ENCODE measurements at places on chromosomes 2 and 18.

DNA sequence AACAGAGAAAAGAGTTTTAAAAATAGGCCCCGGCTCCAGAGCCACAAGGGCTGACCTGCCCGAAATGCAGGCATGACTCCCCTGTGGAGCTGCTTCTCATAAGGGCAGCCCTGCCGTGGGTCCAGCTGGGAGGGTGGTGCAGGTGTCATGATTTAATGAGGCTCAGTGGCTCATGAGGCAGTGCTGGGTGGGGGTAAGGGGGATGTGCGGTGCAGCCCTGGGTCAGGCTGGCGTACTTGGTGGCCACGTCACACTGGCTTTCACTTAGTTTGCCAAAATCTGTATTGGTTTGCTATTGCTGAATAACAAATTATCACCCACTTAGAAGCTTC lies 33.6 kb downstream of the HJURP start:
- H3K36me3 ChIP-seq: no peaks in the 10 kb centered on the region
- peaks cover 66% of the 10 kb centered on the region for H3K27me3 ChIP-seq
- no peak for DNase-seq
- no peak overlapping the region for H3K27ac ChIP-seq

DNA sequence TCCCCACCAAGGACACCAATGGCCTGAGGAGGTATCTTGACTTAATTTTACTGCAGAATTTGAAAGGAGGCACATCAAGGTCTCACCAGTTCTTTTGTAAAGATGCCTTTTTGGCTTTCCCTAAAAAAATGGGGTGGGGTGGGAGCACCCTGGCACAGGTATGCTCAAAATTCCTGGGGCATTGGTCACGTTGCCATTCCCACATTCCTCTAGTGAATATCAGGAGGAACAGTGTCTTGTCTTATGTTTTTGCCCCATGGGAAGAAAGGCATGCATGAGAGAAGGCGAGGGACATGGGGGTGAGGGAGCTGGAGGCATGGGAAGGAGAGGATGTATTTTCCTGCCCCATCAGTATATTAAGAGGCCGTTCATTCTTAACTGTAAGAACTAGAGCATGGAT lies 275.3 kb downstream of the CMPK2 start:
- no peaks in the 10 kb centered on the region for H3K4me1 ChIP-seq
- H3K4me3 ChIP-seq: no peak overlapping the region
- H3K27me3 ChIP-seq: no peaks in the 10 kb centered on the region
- no peak overlapping the region for H3K27ac ChIP-seq

GRCh38 chr2:36387258-36387916 lies 31.8 kb downstream of the CRIM1 start:
- no peak for DNase-seq
- H3K27me3 ChIP-seq: no peaks in the 10 kb centered on the region
- no peaks in the 10 kb centered on the region for H3K36me3 ChIP-seq
- H3K4me3 ChIP-seq: no peak overlapping the region

- H3K4me1 ChIP-seq: no peaks in the 10 kb centered on the region
- no peak overlapping the region for H3K27ac ChIP-seq
- DNase-seq: no peak
- no peak overlapping the region for H3K4me3 ChIP-seq
- no peaks in the 10 kb centered on the region for H3K27me3 ChIP-seq
These were observed 197.5 kb upstream of the COL3A1 start for GRCh38 chr2:188776634-188777033.

GRCh38 chr2:130720036-130720435 lies 8.8 kb upstream of the GPR148 start:
- DNase-seq: no peak
- H3K4me1 ChIP-seq: no peaks in the 10 kb centered on the region
- peaks cover 12% of the 10 kb centered on the region for H3K27me3 ChIP-seq
- H3K27ac ChIP-seq: no peak overlapping the region

- no peaks in the 10 kb centered on the region for H3K36me3 ChIP-seq
- peaks cover 6% of the 10 kb centered on the region for H3K4me1 ChIP-seq
- no peak for DNase-seq
- H3K4me3 ChIP-seq: no peak overlapping the region
- H3K27me3 ChIP-seq: no peaks in the 10 kb centered on the region
These were observed 113.3 kb upstream of the ALKAL2 start for GRCh38 chr2:401019-401679.

DNA sequence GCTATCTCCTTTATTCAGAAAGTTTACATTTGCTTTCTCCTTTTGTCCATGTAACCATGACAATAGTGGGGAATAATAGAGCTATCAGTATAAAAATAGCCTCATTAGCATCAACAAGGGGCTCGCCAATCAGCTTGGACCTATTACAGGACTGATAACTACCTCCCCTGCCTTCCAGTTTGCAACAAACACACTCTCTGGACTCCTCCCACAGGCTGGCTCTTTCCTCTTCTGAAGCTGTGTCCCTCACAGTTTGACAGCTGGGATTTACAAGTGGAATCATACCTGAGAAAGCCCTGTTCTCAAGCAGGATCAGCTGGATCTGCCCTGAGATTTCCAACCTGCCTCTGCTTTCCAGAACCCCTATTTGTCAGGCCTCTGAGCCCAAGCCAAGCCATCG lies 162.5 kb downstream of the GRB14 start:
- no peak overlapping the region for H3K4me3 ChIP-seq
- no peaks in the 10 kb centered on the region for H3K4me1 ChIP-seq
- H3K36me3 ChIP-seq: no peaks in the 10 kb centered on the region
- H3K27ac ChIP-seq: no peak overlapping the region
- no peak for DNase-seq

GRCh38 chr2:156396126-156396525 lies 40.1 kb upstream of the GPD2 start:
- peaks cover 20% of the 10 kb centered on the region for H3K4me1 ChIP-seq
- H3K36me3 ChIP-seq: peaks cover 21% of the 10 kb centered on the region
- H3K27ac ChIP-seq: no peak overlapping the region

DNA sequence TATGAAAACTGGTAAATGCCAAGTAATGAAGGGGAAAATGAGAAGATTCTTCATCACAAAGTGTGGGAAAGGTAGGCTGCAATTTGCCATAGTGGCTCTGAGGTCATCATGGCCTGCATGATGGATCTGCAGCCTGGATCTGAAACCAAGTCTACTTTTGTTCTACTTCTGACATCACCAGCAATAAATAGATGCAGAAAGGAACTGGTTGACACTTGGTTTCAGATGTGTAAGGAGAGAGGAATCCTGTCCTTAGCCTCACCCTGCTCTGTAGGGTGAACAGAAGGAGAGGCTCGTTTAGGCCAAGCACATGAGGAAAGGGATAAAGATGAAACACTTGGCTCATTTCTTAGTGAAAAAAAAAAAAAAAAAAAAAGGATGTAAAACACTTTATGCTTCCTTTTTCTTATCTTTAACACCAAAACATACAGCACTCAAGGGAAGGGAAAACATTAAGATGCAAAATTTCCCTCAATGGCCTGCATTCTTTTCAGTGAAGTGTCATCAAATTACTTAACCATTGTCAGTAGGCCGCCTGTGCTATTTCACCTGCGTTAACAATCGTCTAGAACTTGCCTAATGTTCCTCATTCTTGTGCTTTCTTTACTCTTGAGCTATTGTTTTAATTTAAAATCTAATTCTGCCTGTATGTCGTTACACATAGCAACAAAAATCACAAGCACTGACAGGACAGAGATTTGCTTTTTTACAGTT lies 3.9 kb downstream of the NEB start:
- H3K36me3 ChIP-seq: no peaks in the 10 kb centered on the region
- no peak overlapping the region for H3K4me3 ChIP-seq
- H3K27me3 ChIP-seq: peaks cover 8% of the 10 kb centered on the region
- no peak for DNase-seq
- H3K4me1 ChIP-seq: no peaks in the 10 kb centered on the region

DNA sequence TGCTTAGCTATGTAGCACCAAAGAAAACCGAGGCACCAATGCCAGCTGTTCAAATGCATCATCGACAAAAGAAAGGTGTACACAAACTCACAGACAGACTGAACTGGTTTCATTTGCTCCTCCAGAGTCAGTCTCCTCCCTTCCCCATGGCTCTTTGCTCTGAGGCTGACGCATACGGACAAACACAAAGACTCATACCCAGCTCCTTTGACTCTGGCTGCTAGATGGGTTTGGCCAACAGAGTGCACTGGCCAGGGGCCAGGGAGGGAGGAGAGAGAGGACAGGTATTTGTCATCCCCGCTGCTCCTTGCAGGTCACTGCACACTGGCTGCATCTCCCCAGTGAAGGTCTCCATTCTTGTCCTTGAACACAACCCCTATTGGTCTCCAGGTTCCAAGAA lies 40.7 kb downstream of the DNER start:
- no peak for DNase-seq
- H3K4me1 ChIP-seq: no peaks in the 10 kb centered on the region
- no peak overlapping the region for H3K4me3 ChIP-seq
- no peak overlapping the region for H3K27ac ChIP-seq
- no peaks in the 10 kb centered on the region for H3K36me3 ChIP-seq

DNA sequence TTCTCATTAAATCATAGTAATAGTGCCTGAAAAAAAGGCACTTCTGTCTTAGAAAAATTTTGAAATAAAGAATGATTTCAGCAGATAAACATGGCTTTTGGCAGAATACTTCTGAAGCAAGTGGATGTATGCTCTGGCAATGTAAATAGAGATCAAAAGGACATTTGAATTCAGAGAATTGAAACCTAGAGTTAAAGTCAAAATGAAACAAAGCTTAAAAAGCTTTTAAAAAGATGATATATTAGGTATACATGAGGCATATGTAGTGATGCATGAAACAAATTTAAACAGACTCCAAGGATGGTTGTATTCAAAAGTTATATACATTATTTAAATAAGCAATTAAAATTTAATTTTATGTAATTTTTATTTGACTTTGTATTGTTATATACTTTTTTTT lies 1344.5 kb upstream of the TMEFF2 start:
- H3K4me3 ChIP-seq: no peak overlapping the region
- H3K36me3 ChIP-seq: no peaks in the 10 kb centered on the region
- no peak for DNase-seq
- H3K4me1 ChIP-seq: no peaks in the 10 kb centered on the region
- H3K27ac ChIP-seq: no peak overlapping the region

DNA sequence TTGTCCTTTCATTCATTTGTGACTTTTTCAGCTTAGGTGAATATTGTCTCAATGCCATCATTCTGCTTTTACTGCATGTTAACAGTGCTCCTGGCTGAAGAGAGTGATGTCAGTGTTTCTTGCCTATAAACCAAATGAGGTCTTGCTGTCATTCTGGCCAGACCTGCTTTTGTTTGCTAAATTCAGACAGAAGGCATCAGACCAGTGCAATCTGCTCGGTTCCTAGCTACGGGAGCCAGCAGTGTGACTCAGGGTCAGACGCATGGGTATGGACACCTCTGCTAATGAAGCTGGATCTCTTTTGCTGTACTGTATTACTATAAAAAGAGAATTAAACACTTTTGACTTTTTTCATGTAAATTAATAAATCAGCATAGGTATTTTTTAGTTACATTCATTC lies 178.9 kb downstream of the TMEM182 start:
- H3K36me3 ChIP-seq: peaks cover 1% of the 10 kb centered on the region
- no peak for DNase-seq
- H3K4me3 ChIP-seq: no peak overlapping the region
- H3K27me3 ChIP-seq: no peaks in the 10 kb centered on the region
- no peak overlapping the region for H3K27ac ChIP-seq
- H3K4me1 ChIP-seq: no peaks in the 10 kb centered on the region

GRCh38 chr2:50491541-50492476 lies 540.1 kb downstream of the NRXN1 start:
- peaks cover 11% of the 10 kb centered on the region for H3K4me1 ChIP-seq
- H3K27ac ChIP-seq: no peak overlapping the region
- H3K36me3 ChIP-seq: no peaks in the 10 kb centered on the region
- H3K4me3 ChIP-seq: no peak overlapping the region
- no peaks in the 10 kb centered on the region for H3K27me3 ChIP-seq
- DNase-seq: no peak
